ENCODE measurements at places on chromosomes 4 and X.

GRCh38 chrX:120264341-120264740 lies 13.7 kb downstream of the ZBTB33 start:
- no peak for DNase-seq

DNA sequence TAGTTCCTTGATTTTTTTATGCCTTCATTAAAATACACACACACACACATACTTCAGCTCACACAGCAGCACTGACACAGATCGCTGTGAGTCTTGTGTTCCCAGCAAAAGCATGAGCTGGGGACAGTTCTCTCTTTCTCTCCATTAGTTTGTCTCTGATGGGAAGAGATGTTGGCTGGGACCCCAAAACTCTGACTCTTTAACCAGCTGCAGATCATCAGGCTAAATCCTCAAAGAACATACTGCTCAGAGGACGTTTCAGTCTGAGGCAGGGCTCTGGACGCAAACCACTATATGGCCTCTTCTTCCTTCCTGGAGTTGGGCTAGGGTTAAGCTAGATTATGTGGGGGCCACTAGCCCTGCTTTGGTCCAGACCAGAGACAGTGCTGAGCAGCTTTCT lies 109.6 kb downstream of the NHSL2 start:
- DNase-seq = no peak

GRCh38 chr4:37780444-37781130 lies 45.9 kb upstream of the PGM2 start:
- DNase-seq = no peak

DNA sequence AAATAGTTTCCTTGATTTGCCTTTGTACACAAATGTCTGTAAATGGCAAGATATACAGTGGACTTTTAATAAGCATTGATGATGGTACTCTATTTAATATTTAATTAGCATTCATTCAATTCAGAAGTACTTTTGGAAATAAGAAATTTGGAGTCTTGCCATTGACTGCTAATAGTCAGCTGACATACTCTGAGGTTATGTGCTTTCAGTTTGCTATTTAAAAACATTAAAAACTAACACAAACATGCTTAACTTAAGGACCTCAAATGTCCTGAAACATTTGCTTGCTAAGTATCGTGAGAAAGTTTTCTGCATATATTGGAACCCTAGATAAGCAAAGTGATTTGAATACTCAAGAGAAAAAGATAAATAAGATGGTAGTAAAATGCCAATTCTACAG lies 64.6 kb downstream of the REELD1 start:
- DNase-seq = no peak

GRCh38 chrX:23954396-23954795 lies 46.6 kb downstream of the CXorf58 start:
- DNase-seq = no peak

GRCh38 chr4:126838941-126839679 lies 793.6 kb upstream of the INTU start:
- DNase-seq = no peak

- DNase-seq = no peak
Observed at GRCh38 chr4:158613046-158613445, 58.6 kb downstream of the C4orf46 start.

DNA sequence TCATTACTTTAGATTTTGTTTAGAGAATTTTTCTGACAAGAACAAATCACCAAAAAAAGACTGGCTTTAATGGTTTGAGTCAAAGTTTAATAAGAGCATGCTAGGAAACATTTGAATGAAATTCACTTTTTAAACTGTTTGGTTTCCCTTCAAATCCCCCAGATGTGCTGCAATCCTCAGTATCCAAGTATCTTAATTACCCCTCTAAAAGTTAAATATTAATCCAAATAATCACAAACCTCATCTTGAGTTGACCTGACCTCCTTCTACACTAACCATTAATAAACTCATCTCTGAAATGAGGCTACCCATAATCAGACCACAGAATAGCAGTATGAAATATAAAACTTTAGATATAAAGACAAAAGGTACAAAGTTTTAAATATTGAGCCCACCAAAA lies 10.1 kb downstream of the DHX15 start:
- no peak for DNase-seq

DNA sequence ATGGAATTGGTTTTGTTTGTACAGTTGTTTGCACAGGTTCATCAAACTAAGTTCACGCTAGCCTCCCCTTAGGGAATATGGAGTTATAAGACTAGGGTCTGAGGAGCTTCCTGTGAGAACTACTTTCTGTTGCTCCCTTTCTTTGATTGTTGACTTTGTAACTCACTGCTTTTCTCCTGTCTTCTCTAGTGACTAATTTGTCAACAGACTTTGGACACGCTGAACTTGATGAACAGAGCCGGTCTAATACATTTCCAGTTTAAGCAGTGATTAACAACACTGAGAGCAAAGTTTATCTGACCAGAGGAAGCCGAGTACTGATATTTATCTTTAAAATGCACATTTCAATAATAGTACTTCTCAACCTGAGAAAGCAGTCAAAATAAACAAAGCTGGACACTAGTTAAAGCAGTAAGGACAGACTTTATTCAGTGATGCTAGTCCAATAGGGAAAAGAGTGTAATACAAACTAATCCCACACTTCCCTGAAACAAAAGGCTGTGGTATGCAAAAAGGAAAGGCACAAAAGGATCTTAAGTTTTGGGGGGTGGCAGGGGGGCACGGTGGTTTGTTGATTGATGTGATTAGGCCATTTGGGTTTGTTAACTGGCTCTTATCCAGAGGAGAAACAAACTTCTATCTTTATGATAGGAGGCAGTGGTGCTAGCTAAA lies 2.7 kb upstream of the NUDT9 start:
- no peak for DNase-seq

DNA sequence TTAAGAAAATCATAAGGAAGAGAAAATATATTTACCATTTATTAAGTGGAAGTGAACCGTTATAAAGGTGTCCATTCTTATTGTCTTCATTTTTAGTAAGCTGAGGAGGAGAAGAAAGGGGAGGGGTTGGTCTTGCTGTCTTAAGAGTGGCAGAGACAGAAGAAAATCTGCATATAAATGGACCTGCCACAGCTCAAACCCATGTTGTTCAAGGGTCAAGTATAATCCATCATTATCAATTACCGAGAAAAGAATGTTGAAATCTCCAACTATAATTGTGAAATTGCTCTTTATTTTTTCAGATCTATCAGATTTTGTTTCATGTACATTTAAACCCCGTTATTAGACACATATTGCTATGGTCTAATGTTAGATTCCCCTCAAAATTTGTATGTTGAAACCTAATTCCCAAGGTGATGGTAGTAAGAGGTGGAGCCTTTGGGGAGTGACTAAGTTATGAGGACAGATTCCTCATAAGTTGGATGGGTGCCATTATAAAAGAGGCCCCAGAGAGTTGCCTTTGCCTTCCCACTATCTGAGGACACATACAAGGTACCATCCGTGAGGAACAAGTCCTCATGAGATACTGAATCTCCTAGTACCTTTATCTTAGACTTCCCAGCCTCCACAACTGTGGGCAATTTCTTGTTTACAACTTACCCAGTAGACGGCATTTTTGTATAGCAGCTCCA lies 58.5 kb upstream of the SMAD1 start:
- DNase-seq = no peak

GRCh38 chrX:103415068-103415467 lies 38.7 kb downstream of the BEX3 start:
- no peak for DNase-seq

DNA sequence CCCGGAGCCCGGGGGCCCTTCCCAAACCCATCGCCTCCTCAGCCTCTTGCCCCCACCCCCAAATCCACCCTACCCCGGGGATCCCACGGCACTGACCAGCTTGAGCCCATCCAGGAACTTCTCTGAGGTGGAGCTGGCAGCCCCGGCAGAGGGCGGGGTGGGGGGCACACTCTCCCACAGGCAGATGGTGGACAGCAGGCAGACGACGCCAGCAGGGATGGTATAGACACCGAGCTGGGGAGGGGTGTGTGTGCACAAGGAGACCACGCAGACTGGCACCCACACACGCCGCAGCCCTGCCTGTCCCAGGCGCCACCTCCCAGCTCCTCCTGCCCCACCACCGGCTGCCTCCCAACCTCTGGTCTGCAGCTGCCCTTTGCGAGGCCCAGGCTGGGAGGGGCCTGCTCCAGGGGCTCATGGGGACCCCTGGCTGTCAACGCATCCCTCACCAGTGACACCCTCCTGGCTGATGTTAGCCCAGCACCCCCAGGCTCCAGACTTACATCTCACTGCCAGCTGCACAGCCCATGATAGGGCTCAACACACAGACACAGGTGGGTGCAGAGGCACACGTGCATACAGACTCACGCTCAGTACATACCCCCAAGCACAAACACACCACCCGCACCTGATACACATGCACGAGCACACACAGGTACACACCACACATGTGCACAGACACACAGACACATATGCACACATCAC lies 4.2 kb downstream of the SLC49A3 start:
- no peak for DNase-seq

GRCh38 chr4:55364691-55365344 lies 18.8 kb downstream of the SRD5A3 start:
- DNase-seq = no peak

GRCh38 chr4:8771258-8771590 lies 100.4 kb downstream of the HMX1 start:
- no peak for DNase-seq

DNA sequence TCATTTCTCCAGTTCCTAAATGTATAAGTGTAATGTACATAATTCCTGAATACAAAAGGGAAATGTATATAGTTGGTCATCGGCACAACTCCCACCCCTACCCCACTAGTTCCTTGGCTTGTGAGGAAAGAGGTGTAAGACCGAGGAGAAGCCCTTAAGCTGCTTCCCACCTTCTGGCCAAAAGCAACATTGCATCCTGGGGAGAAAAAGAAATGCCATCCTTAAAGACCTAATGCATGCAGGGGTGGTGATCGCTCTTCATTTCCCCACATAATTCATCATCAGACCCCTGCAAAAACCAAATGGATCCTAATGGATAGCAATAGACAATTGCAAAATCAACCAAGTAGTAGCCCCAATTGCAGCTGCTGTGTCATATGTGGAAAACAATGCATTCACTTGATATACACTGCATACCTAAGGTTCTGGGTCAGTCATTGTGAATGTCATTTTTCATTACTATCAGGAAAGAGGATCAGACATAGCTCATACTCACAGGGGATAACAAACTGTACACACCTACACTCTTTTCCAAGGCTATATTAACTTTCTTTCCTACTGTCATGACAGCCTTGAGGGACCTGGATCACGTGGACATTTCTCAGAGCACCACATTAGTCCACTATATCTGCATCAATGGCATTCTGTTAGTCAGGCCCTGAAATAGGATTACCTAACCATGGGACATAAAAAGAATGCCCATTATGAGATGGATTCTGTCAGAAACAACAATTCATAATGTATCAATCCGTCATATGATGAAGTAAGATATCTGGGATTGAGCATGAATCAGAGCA lies 31.7 kb upstream of the NFXL1 start:
- no peak for DNase-seq
